ENCODE measurements at places on chromosomes 13 and 19.

- DNase-seq, result no peak
Observed at GRCh38 chr13:50539791-50540530, 303.5 kb downstream of the DLEU7 start.

DNA sequence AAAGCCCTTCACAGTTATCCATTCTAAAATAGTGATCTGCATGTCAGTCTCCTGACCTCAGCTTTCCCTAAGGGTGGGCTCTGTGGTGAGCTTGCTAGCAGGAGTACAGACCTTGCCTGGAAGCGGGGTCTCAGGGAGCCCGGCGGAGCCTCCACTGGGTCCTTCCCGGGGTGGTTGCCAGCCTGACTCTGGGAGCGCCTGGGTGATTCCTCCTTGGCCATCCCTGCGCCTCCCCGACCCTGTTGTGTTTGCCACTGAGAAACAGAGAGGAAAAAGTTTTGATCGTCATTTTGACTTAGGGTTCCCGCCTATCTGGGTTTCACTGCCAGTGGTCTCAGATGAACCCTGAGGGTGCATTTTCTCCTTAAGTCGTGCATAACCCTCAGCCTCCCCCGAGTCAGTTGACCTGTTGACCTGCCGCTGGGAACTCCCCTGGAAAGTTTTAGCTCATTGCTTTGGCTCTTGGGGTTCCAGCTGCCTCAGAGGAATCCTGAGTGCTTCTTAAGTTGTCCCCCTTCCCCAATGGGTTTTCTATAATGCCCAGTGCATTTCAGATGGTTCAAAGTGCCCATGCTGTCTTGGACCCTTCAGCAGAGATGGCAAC, 117.8 kb downstream of the RAB20 start:
- DNase-seq, result no peak

- no peak for DNase-seq
Observed at GRCh38 chr13:21152251-21152899, 24.0 kb downstream of the SKA3 start.

- no peak for DNase-seq
Observed at GRCh38 chr13:92745258-92745657, 481.3 kb upstream of the GPC6 start.

- peak; percentile 80 for DNase-seq
Observed at GRCh38 chr19:16829010-16829821, at the start of gene SIN3B. Gene SIN3B (plus strand): TSS chr19:16829398. CDS start chr19:16829421, 23 bp downstream.

GRCh38 chr13:22168437-22169190, 497.7 kb downstream of the FGF9 start:
- no peak for DNase-seq

DNA sequence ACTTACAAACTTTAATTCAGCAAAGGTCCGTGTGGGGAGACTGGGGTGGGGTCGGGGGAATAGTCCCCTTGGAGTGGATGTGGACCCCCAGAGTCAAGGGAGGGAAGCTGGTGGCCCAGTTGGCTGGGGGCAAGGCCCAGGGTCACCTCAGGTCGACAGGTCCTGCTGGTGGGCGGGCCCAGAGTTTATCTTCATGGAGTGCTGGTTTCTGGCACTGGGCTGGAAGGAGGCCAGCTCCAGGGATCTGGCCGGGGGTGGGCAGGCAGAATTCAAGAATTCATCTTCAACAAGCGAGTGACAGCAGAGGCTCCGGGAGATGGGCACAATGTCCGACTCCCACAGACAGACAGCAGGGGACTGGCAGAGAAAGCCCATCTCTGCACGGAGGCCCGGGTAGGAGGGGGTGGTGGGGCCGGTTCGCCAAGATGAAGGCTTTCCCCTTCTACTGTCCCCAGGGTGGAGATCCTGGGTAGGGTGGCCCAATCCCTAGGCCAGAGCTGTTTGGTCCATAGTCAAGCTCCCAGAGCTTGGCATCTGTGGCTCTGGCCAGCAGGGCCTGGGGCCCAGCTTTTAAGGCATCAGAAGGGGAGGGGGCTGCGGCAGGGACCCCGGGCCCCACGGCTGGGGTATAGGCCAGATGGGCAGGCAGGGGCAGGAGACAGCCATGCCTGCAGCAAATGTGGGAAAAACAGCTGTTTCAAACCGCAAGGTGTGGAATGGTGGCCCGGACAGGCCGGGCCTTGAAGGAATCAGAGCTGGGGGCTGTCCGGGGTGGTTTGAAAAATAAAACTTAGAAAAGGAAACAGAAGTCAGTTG, 622 bp upstream of the FDX2 start:
- no peak for DNase-seq

DNA sequence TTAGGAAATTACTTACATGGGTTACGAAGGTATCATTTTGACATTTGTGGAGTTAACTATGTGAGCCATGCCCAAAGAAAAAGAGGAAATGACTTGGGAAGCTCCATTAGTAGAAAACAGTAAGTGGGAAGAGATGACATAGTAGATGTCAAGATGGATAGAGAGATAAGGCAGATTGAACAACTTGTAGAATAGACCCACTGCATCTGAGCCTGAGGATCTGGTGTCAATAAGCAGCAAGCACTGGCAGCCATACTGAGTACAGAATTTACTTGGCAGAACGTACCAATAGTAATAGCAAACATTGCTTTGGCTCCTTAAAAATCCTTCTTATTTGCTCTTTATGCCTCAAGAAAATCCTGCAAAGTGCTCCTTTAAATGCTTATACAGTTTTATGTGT, 203.8 kb downstream of the GPC6 start:
- DNase-seq, result no peak

DNA sequence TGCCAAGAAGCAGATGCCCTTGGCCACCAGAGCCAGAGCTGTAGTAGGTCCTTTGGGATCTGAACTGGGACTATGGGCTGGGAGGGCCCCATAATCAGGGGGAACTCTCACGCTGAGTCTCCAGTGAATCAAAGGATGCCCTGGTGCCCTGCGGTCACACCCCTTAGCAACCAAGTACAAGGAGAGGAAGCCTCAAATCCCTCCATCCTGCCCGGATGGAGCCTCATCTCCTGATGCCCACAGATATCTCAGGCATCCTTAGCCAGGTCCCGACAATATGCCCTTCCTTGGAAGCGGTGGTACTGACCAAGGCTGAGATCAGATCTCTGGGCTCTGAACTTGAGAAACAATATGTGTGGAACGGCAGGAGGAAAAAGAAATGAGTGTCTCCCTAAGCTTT, 1.7 kb downstream of the PLEKHA4 start:
- no peak for DNase-seq

DNA sequence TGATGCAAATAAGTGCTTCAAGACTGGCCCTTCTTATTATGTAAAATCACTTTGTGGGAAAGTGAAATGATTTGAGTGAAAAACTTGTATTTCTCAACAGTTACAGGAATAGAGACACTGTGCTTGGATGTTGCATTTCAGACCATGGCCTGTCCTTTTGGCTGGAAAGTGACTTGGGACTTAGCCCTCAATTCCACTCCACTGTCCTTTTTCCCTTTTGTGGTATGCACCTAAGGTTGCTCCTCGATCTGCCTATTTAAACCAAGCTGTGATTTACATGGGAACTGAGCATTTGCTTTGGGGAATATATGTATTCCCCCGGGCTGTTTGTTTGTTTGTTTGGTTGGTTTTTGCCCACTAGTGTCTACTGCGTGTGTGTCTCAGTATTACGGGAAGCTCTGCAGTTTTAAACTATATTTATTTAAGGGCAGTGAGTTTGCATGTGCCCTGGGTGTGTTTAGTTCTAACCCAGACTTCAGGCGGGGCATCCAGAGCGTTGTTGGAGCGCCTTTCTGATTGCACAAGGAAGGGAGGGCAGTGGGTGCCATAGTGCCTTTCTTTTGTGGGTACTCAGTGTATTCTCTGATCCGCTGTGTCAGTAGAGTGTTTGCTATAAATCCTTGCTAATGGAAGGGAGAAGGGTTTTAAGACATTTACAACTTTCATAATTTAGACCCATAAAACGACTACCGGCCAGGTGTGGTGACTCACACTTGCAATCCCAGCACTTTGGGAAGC, 18.2 kb upstream of the RNF113B start:
- no peak for DNase-seq

GRCh38 chr19:45264781-45265317, 13.8 kb downstream of the MARK4 start:
- DNase-seq, result no peak

- DNase-seq, result no peak
Observed at GRCh38 chr13:49488563-49488962, 7.2 kb upstream of the PHF11 start.

- DNase-seq, result no peak
Observed at GRCh38 chr13:36166046-36166445, 34.9 kb upstream of the DCLK1 start.

GRCh38 chr19:44626048-44626624, 12.8 kb downstream of the IGSF23 start:
- no peak for DNase-seq

- DNase-seq, result no peak
Observed at GRCh38 chr19:15669891-15670290, 3.0 kb upstream of the CYP4F12 start.

- DNase-seq, result no peak
Observed at GRCh38 chr13:39875111-39875987, 219.9 kb downstream of the COG6 start.

DNA sequence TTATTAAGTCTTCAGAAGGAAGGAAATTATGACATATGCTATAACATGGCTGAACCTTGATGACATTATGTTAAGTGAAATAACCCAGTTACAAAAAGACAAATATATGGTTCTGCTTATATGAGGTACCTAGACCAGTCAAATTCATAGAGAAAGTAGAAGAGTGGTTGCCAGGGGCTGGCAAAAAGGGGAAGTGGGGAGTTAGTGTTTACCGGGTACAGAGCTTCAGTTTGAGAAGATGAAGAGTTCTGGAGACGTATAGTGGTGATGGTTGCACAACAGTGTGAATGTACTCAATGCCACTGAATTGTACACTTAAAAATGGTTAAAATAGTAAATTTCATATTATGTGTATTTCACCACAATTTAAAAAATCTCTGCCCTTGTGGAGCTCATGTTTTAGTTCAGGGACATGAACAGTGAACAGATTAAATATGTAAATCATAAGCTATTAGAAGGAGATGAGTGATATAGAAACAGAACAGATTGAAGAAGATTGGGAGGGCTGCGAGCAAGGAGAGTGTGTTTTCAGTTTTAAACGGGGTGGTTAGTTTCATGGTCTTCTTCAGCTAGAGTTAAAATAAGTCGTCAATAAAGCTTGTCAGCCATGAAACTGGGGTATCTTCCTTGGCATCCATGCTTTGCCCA, 355.2 kb downstream of the KCNRG start:
- no peak for DNase-seq

DNA sequence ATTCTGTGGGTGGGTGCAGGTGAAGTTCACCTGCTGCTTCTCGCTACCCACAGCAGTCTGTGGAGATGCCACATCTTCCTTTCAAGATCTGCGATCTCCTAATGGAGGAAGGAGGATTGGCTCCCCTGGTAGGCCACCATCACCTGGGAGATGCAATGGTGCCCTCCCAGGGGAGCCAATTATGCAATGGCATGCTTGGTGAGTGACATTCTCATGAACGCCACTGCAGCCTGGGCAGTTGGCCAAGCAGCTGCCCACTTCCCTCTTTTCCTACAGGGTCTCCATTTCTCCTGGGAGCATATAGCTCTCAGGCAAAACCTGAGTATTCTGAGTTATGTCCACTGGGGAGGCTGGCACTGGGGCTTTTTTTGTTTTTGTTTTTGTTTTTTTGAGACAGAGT, 83.5 kb upstream of the KCTD15 start:
- DNase-seq, result no peak

DNA sequence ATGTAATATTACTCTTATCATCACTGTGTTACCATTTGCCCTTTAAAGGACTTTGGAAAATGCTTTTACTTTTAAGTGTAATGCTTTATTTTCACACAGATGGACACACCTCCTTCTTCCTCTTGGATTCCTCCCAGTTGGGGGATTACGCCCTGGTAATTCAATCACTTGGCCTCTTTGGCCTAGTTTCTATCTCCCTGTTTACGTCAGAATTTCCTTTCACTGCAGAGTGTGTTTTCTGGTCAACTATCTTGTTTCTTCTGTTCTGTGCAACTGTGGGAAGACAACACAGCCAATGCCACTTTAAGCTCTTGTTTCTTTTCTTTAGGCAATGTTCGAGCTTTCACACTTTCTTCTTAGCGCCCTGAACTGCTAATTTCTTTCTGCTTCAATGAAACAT, 257.3 kb upstream of the MAB21L1 start:
- DNase-seq, result no peak

DNA sequence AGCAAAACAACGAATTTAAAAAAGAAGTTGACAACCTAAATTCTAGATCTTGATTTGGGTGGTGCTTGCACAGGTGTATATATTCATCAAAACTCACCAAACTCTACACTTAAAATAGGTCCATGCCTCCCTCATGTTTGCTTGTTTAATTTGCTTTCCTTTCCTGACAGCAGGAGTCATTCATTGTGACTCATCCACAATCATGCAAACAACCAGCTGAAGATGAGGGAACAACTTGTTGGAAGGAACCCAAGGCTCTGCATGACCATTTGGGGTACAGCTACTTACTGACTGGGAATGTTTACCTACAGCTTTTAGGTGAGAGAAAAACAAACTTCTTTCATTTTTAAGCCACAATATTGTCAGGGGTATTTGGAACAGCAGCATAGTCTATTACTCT, 96.6 kb downstream of the RXFP2 start:
- DNase-seq, result no peak
